ENCODE measurements at places on chromosomes 16 and 17.
A peak's percentile ranks its signal among the peaks of the same experiment; 100 is the strongest.

GRCh38 chr17:74390680-74391653 is 23.7 kb downstream of the GPR142 start:
- H3K27ac ChIP-seq = peak overlapping the region; percentile 95
- no peak overlapping the region for H3K4me3 ChIP-seq
- peak; percentile 30 for DNase-seq
- H3K36me3 ChIP-seq = no peaks in the 10 kb centered on the region

DNA sequence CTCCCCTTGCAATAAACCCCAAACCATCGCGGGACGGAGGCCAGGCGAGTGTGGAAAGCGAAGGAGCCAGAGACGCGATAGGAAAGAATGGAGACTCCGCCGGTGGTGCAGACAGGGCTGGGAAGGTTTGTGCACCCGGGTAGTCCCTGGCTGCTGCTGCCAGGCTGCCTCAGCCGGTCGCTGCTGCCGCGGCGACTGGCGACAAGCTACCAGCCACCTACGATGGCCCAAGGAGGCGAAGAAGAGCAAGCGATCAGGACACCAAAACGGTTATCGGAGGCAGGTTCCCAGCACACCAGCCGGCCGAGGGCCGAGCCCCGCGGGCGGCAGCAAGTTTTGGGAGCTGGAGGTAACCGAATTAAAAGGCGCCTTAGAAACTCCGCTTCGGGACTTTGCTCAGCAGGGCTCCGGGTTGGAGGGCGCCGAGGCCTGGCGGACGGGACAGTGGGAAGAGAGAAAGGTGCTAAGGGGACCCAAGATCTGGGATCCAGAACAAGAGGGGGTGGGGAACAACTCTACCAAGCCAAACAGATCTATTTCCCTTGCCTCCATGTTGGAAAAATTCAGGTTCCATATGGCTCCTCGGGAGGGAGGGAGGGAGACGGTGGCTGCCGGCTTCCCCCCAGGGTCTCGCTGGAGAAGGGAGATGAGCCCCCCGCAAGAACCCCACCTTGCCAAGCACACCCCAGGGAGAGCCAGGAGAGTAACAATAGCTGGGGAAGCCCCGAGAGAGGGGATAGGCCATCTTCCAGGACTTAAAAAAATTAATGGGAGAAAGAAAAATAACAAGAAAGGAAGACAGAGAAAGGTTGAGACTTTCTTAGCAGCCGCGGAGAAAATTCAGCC is 9.7 kb upstream of the HOXB2 start:
- peak overlapping the region; percentile 51 for H3K4me3 ChIP-seq
- H3K36me3 ChIP-seq = no peaks in the 10 kb centered on the region
- DNase-seq = no peak
- peak overlapping the region; percentile 91 for H3K27ac ChIP-seq
- peaks cover 73% of the 10 kb centered on the region for H3K4me1 ChIP-seq
- peaks cover 77% of the 10 kb centered on the region for H3K27me3 ChIP-seq

GRCh38 chr17:39794249-39794970 is 56.7 kb downstream of the GRB7 start:
- H3K4me1 ChIP-seq = peaks cover 6% of the 10 kb centered on the region
- H3K27ac ChIP-seq = no peak overlapping the region
- H3K27me3 ChIP-seq = no peaks in the 10 kb centered on the region
- H3K36me3 ChIP-seq = no peaks in the 10 kb centered on the region

DNA sequence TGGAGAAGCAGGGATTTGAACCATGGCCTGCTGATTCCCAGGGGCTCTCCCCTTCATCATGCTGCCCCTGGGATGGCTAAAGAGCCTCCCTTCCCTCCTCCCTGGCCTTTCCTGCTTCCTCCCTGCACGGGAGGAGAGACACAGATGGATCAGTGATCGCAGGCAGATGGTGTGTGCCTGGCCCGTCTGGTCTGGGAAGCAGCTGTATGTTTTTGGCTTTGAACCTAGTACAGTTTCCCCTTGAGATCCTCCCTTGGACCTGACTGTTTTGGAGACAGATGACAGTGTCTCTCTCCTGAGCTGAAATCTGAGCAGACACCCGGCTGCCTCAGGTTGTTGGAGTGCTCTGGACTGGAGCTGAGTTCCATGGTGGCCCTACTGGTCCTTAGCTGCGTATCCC is 29.0 kb upstream of the ATP2C2 start:
- H3K27ac ChIP-seq = no peak overlapping the region
- H3K4me1 ChIP-seq = no peaks in the 10 kb centered on the region
- H3K36me3 ChIP-seq = no peaks in the 10 kb centered on the region
- H3K27me3 ChIP-seq = no peaks in the 10 kb centered on the region

- H3K4me1 ChIP-seq = no peaks in the 10 kb centered on the region
- H3K27ac ChIP-seq = no peak overlapping the region
- H3K4me3 ChIP-seq = no peak overlapping the region
- DNase-seq = peak; percentile 32
- no peaks in the 10 kb centered on the region for H3K27me3 ChIP-seq
Observed at GRCh38 chr17:75146592-75146991, 7.7 kb downstream of the JPT1 start.

Measured in cardiac muscle cell (in vitro differentiated cells and primary cell).